ENCODE measurements at places on chromosomes 1 and 21. TPM values are rescaled to one million over a fixed set of nuclear protein-coding genes. Genes with fewer than 3 reads are reported as not detected.

GBP6 gene
- not detected for polyA plus RNA-seq

FMN2 gene
- polyA plus RNA-seq = 0.50 TPM

MAB21L3 gene
- 0.47 TPM for polyA plus RNA-seq

- H3K27ac ChIP-seq = no peak overlapping the region
- DNase-seq = no peak
- no peak overlapping the region for H3K4me3 ChIP-seq
Observed at GRCh38 chr1:108154314-108154713, 45.8 kb downstream of the SLC25A24 start.

- H3K4me1 ChIP-seq = peaks cover 41% of the 10 kb centered on the region
- no peak overlapping the region for H3K27ac ChIP-seq
- peaks cover 2% of the 10 kb centered on the region for H3K27me3 ChIP-seq
- no peak overlapping the region for H3K4me3 ChIP-seq
Observed at GRCh38 chr1:201397675-201398074, 1.4 kb downstream of the LAD1 start.

DNA sequence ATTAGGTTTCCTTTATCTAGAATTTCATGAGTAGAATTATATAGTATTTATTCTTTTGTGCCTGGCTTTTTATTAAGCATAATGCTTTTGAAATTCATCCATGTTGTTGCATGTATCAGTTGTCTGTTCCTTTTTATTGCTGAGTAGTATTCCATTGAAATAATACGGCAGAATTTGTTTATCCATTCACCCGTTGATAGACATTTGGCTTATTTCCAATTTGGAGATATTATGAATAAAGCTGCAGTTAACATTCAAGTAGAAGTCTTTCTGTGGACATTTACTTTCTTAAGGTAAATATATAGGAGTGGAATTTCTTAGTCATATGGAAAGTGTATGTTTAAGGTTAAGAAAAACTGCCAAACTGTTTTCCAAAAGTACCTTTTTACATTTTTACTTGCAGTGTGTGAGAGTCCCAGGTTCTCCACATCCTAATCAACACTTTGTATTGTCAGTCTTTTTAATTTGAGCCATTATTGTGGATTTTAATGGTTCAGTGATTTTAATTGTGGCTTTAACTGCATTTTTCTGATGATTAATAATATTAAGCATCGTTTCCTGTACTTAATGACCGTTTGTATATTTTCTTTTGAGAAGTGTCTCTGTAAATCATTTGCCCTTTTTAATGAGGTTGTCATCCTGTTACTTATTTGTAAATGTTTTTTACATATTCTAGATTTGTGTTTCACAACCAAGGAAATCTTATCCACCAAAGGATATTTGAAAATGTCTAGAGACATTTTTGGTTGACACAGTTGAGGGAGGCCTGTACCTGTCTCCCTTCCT, 22.7 kb downstream of the KCTD3 start:
- no peak overlapping the region for H3K27ac ChIP-seq
- no peak for DNase-seq
- no peaks in the 10 kb centered on the region for H3K4me1 ChIP-seq
- no peaks in the 10 kb centered on the region for H3K27me3 ChIP-seq

- no peak for DNase-seq
- H3K27ac ChIP-seq = no peak overlapping the region
- no peak overlapping the region for H3K4me3 ChIP-seq
- H3K36me3 ChIP-seq = no peaks in the 10 kb centered on the region
- H3K4me1 ChIP-seq = peaks cover 12% of the 10 kb centered on the region
Observed at GRCh38 chr1:160163615-160164014, 12.2 kb downstream of the ATP1A4 start.
